Left ventricle myocardium superior (tissue), 1 donor: ENCODE measurements at places on chromosomes 11 and 22. TPM values are rescaled to one million over a fixed set of nuclear protein-coding genes. Genes with fewer than 3 reads are reported as not detected.

The A4GALT gene
- 81.7 TPM for total RNA-seq

GRCh38 chr11:88178191-88178590 is 2.9 kb upstream of the RAB38 start:
- no peak for DNase-seq

- DNase-seq, result no peak
These were observed 37.0 kb downstream of the GAB2 start for GRCh38 chr11:78380615-78381051.

DNA sequence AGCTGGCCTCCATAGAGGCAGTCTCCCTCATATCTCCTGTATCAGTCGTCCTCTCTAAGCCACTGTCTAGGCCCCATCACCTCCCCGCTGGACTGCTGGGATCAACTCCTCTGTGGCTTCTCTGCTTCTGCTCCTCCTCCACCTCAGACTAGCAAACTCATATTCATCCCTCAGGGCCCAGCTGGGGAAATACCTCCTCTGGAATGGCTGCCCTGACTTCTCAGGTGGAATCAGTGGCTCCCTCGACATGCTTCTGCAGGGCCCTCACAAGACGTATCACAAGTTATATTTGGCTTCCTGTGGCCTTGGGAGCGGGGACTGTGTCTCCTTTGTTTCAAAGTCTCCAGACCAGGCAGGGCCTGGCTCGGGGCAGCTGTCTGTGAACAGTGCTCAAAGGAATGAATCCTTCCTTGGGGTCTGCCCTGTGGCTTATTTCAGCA is 10.0 kb downstream of the SLC29A2 start:
- DNase-seq, result no peak

DNA sequence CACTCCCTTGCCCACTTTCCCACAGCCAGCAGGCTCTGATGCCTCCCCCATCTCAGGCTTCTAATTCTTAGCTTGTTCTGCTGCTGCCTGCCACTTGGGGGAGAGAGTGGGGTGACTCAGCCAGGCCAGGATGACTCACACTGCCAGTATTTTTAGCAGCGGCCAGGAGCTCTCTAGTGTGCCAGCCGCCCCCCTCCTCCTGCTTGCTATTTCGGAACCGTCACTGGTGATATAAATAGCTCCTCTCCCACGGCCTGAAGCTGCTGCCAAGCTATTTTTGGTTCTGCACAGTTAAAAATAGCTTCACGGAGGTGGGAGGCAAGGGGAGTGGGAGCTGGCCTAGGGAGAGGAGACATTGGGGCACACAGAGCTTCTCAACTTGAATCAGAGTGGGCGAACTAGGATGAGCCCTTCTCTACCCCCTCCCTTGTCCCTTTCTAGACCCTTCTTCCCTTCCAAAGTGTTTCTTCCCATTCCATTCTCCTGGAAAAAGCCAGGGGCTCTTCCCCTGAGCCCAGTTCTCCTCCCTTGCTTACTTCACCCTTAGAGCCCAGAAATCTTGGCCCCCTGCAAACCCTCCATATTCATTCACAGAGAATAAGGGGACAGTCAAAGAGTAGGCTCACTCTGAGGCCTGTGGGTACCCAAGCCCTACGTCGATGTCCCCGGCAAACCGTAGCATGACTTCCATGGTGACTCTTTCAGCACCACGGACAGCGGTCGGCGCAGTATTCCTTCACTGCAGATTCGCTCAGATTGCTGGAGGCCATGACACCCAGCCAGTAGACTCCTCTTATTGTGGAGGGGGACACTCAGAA is 2.5 kb upstream of the NPAS4 start:
- DNase-seq, result peak; percentile 85

The F2 gene
- not detected for total RNA-seq

DNA sequence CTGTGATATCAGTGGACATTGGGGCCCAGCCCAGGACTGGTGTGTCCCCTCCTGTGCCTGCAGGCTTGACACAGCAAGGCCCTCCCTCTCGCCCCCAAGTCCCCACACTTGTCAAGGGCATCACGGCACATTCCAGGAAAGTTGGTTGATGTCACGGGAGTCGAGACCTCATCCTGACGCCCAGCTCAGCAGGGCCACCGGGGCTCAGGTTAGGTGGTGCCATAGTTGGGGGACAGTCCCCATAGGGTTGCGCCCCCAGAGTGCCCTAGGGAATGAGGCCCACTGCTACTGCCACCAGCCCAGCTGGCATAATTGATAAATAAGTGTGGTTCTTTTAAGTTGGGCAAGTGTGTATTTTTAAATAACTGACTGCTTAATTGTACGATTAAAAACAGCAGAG is 28.3 kb upstream of the GRAMD4 start:
- peak; percentile 34 for DNase-seq

The SERHL2 gene
- 1.6 TPM for total RNA-seq

- peak; percentile 99 for DNase-seq
These were observed at the start of gene RANGAP1 for GRCh38 chr22:41285820-41286638. Gene RANGAP1, minus strand, starts transcription at chr22:41286187. Its CDS starts 5,143 bp downstream, at chr22:41281044.

The DLG2 gene
- total RNA-seq, result 5.7 TPM

The POGLUT3 gene
- 11.0 TPM for total RNA-seq

- no peak for DNase-seq
These were observed 2.3 kb upstream of the XBP1 start for GRCh38 chr22:28802595-28803123.

- DNase-seq, result no peak
These were observed 237.6 kb upstream of the CCDC179 start for GRCh38 chr11:23097891-23098290.

GRCh38 chr11:12180257-12181205 is 70.1 kb downstream of the MICAL2 start:
- no peak for DNase-seq

The TEF gene
- total RNA-seq, result 25.4 TPM

DNA sequence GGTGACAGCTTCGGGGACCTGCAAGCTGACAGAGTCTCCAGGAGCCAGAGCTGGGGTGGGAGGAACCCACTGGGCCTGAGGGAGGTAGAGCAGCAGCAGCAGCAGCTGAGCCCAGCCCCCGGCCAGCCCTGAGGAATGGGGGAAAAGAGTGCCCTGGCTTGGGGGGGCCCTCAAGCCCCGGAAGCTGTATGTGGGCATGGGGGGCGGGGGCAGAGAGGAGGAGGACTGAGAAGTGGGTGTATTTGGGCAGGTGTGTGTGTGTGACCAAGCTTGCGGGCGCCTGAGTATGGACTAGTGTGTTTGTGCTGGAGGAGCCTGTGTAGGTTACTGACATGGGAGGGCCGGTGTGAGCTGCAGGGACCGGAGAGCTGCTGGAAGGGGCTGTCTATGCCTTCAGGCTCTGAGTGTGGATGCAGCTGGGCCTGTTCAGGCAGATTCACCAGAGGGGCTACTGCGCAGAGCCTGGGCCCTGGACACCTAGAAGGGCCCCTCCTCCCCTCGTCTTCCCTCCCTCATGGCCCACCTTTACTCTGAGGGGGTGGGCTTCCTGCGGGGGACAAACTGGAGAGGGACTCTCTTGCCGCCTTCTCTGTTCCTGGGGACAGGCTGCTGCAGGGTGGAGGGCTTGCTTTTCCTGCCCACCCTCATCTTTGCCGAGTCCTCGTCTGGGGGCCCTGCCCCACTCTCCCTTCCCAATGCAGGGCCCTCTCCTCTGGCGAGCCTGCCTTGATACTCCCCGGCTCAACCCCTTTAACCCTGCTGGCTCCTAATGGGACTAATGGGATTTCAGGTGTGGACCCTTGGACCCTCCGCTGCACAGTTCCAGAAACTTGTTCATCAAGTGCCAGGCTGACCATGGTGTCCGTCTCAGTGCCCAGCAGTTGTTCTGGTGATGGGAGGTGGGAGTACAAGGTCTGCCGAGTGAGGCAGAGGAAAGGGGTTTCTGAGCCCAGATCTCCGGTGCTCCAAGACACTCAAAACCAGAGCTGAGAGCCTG is 28.2 kb downstream of the ST3GAL4 start:
- peak; percentile 28 for DNase-seq

The TSSK2 gene
- not detected for total RNA-seq

DNA sequence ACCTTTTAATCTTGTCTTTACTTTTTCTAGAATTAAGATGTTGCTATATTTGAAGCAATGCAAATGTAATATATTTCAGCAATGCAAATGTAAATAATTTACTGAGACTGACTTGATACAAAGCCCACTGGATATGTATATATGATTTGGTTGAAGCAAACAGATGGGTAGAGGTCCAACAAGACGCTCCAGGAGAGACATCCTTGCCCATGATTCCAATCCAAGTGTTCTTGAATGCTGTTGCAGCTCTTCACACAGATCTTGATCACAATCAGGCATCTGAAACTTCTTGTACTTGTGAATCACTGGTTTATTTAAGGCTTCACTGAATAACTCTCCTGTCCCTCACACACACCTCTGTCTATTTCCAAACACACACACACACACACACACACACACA is 507.0 kb downstream of the LRRC4C start:
- no peak for DNase-seq

The OR8A1 gene
- not detected for total RNA-seq

The OR9I1 gene
- total RNA-seq, result not detected

The GNAZ gene
- total RNA-seq, result 3.3 TPM

DNA sequence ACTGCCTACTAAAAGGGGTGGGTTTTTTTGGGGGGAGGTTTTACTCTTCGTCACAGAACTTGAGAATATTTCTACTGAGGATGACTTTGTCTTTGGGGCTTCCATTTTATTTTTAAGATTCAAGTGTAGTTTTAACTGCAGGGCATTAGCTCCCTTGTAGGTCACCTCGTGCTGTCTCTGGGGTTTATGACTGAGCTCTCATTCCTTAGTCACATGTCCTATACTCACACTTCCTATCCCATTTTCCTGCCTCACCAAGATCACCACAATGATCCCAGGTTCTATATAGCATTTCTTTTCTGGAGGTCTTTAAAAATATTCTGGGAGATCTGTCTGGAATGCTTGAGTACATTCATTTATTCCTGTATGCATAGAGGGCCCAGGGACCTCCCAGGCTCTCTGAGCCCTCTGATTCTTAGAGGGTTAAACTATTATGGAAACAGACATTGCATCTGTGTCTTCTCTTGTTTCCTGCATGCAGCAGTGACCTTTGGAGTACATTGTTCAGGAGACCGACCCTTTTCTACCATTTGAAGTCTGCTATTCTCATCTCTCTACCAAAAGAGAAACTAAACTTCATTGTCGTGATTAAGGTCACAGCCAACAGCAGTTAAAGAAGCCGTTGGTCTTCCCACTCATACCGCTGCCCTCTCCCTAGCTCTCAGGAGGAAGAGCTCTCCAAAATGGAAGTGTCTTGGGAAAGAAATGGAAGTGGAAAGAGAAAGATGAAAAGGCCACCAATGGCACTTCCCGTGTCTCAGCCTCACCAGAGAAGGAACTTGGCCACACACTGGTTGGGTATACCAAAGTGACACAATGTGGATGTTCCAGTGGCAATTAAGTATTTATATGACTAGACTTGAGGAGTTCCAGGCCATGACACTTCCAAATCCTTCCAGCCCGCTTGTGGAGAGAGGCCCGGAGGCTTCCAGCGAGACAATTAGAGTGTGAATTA is 77.5 kb downstream of the ZBTB16 start:
- DNase-seq, result no peak

DNA sequence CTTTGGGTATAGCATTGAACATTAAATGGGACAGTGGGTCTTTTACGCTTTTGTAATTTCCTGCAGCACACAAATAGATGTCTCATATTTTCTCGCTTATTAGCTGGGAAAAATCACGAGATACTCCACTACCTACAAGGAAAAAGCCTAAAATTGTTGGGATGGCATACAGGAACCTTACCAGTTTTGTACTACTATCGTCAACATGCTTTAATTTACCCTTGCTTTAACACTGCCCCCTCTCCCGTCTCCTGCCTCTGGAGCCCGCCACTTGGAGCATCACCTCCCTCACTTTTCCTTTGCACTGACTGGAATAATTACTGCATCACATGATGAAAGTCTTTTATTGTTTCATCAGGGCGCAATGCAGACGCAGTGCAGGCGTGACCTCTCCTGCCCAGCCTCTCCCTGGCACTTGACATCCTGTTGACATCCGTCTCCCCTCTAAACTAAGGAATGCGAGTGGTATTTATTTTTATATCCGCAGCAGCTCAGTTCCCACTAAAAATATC is 1.0 kb upstream of the FNBP4 start:
- DNase-seq, result peak; percentile 80

DNA sequence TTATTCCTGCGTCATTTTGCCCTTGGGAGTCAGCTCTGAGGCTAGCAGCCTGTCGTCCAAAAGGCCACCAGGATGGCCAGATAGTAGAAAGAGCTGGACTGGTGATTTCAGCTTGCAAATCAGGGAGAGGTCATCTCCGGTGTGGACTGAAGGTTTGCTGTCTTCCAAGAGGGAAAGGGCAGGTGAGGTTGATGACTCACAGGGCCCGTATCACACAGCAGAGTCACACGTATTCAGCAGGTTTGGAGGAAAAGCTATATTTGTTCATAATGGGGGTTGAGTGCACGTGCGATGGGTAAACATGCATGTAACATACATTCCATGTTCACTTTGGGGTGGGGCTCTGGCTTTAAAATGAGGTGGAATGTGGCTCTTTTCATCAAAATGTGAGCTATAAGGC is 25.6 kb downstream of the MRPL21 start:
- no peak for DNase-seq

GRCh38 chr11:113085446-113085845 is 124.2 kb downstream of the NCAM1 start:
- no peak for DNase-seq
